MCF 10A (cell line): ENCODE measurements at places on chromosomes 12 and 14.

DNA sequence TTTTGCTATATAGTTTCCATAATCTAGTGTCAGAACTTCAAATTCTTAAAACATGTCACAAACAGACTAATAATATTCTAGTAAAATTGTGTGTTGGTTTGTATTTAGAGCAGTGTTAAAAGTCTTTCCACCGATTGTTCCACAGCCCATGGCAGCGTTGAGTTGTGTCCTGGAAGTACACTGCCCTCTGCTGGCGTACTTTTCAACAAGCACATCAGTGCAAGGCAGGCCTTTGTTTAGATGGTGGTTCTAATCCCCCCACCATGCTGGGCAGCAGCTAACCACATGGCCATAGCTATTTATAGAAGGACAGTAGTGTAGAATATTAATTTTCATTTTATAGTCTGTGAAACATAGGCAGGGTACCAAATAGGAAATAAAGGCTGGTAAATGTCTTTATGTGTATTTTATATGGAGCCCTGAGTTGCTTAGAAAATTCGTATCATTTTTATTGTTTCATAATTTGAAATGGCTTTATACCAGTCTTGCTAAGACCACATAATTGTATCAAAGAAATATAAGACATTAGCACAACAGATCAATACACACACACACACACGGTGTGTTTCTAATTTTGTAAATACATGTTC is 235.4 kb downstream of the SEC23A start:
- DNase-seq, result peak; percentile 82

DNA sequence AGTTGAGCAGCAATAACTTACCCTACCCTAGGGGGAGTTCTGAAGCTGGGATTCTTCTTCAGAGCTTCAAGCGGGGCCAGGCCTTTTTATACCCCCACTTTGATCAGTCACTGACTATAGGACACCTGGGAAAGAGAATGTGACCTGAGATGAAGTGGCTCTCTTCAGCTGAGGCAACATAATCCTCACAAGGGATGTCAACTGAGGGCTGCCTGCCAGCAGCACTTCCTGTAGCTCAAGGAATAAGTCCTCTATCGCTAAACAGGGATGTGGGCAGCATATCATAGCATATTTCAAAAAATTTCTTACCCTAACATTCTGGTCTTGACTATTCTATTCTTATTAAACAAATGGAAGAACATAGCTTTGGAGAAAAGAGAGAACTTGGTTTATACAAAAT is 17.4 kb downstream of the LGALS3 start:
- DNase-seq, result no peak

DNA sequence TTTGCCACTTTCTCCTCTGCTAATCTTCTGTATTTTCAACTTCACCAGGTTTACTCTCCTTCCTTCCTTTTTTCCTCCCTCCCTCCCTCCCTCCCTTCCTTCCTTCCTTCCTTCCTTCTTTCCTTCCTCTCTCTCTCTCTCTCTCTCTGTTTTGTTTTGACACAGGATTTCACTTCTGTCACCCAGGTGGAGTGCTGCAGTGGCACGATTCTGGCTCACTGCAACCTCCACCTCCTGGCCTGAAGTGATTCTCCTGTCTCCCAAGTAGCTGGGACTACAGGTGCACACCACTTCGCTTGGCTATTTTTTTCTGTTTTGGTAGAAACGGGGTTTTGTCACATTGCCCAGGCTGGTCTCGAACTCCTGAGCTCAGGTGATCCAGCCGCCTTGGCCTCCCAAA is 181.2 kb upstream of the BTG1 start:
- DNase-seq, result no peak

- DNase-seq, result peak; percentile 62
These were observed 61.3 kb downstream of the PHLDA1 start for GRCh38 chr12:75970310-75970709.

DNA sequence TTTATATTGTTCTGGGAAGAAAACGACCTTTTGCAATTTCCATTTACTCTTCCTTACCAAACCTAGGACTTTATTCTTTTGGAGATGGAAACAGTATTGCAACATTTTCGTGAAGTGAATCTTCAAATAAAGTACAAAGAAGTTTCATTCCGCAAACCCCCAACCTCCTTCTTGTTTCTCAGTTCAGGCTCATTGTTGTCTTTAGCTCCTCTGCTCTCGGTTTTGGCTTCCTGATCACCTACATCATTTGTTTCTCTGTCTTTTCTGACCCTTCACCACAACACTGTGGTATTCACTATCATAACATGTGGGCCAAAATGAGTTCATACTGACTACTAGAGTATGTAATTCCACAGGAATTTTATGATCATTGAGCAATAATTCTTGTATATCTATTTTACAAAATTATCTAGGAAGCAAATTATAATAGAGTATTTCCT is 266.8 kb downstream of the ADAMTS20 start:
- DNase-seq, result peak; percentile 79

DNA sequence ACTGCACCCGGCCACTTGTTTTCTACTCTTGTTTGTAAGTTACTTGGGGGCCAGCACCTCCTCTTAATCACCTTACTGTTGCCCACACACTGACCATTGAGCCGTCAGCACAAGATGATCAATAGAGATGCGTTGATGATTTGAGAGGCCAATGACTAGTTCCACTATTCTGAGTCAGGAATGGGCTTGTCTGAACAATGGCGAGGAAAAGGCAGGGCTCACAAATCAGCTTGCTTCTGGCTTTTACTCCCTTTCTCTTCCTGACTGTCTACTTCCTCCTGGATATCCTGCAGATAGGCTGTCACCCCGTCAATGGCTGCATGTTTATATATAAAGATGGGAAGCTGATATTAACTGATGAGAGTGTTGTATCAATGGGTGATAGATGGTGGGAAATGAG is 29.1 kb upstream of the HDAC7 start:
- DNase-seq, result no peak

GRCh38 chr14:33406766-33407165 is 468.1 kb downstream of the NPAS3 start:
- DNase-seq, result no peak

DNA sequence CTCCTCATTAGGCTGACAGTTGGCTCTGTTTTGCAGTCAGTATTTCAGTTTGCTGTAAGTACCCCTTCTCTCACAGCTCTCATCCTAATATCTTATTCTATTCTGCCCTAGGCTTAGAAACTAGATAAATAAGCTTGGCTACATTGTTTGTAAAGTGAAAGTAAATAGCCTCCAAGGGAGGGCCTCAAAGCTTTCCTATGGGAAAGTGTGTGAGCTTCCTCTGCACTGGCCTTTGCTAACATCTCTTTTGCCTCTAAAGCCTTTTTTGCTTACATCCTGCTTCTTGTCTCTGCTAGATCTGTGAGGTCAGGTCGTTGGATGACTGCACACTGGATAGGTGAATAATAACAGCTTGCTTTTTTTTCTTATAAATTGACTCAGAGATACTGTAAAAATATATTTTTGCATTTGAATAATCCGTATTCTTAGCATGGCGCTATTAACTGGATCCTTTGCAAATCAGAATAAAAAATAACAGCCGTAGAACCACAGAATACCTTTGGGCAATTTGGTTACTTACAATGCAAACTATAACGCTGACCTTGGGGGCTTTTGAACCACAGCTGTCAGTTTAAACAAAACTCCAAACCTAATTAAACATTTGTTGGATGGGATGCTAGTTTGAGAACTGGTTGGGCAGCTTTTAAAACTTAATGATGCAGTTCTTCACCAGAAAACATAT is 55.1 kb downstream of the TTC6 start:
- no peak for DNase-seq

- no peak for DNase-seq
These were observed 15.9 kb downstream of the ZCRB1 start for GRCh38 chr12:42309996-42310395.

DNA sequence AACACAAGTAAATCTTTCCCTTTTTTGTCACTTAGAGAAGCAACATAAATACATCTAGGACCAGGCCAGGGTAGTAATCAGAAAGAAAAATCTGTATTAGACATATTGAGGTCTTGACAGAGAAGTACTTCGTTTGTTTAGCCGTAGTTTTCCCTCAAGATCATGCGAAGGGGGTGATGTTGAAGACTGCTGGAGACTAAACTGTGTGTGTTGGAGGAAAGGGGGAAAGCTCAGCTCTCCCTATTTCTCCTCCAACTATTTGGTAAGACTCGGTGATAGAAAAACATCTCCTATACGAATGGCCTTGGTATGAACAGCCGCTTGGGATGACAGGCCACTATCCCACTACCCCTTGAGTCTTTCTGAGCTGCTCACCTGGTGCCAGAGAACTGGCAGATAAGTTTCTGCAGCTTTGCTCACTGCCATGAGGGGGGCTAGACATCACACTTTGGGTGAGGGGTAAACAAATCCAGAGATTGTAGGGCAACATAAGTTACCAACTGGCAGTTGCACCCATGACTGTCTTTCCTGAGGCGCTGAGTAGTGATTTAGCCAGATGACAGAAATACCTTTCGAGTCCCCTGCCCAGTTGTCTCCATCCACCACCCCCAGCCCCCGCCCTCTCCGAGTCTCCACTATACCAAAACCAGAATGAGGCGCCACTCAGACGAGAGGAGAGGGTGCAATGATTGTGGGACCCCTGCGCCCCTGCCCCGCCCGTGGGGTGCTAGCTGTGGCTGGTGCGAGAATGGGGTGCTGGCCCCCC is 685 bp downstream of the VAMP1 start:
- no peak for DNase-seq

GRCh38 chr14:98103705-98104104 is 1168.3 kb downstream of the BCL11B start:
- DNase-seq, result no peak

DNA sequence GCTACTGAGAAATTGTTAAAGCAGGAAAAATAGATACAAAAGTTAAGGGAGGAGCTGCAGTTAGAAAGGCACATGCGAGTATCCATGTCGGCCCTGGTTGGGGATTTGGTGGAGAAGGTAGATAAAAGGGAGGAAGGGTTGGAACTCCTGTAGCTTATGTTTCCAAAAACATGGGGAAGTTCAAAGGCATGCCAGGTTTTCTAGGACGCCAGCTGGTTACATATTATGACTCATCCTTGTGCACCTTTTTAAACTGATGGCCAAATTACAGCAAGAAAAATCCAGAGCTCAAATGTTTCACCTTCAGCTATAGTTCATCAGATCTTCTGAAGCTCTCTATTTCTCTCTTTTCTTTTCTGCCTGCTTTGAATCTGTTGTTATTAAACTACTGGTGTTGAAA is 13.2 kb upstream of the MAP4K5 start:
- DNase-seq, result peak; percentile 61

GRCh38 chr12:53781228-53781801 is 29.5 kb upstream of the CISTR start:
- DNase-seq, result no peak

GRCh38 chr14:99326041-99326710 is 54.2 kb upstream of the BCL11B start:
- no peak for DNase-seq

GRCh38 chr12:87020071-87020470 is 763.9 kb upstream of the MGAT4C start:
- DNase-seq, result peak; percentile 25

GRCh38 chr14:59827401-59827800 is 43.2 kb downstream of the RTN1 start:
- no peak for DNase-seq

DNA sequence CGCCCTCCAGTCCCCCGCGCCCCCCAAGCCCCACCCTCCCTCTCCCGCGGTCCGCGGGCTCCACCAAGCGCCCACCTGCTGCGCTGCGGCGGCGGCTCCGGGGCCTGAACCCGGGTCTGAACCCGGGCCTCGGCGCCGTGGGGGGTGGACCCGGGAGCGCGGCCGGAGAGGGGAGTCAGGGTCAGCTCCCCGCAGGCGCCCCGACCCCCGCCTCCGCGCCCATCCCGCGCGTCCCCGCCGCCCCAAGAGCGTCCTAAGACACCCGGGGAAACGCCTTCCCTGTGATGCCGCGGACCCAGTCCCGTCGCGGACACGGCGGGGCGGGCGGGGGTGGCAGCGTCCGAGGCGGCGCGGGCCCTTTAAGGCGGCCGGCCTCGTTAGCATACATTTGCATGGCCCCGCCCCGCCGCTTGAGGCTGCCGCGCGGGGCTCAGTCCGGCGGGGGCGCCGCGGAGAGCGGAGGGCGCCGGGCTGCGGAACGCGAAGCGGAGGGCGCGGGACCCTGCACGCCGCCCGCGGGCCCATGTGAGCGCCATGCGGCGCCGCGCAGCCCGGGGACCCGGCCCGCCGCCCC is at the start of gene MMP17:
MMP17 (plus strand) TSS at position 433 of the 574 bp plus-strand sequence; CDS start at position 535, 102 bp downstream.
- peak; percentile 54 for DNase-seq

GRCh38 chr14:90665321-90666000 is 150.8 kb downstream of the TTC7B start:
- DNase-seq, result no peak

DNA sequence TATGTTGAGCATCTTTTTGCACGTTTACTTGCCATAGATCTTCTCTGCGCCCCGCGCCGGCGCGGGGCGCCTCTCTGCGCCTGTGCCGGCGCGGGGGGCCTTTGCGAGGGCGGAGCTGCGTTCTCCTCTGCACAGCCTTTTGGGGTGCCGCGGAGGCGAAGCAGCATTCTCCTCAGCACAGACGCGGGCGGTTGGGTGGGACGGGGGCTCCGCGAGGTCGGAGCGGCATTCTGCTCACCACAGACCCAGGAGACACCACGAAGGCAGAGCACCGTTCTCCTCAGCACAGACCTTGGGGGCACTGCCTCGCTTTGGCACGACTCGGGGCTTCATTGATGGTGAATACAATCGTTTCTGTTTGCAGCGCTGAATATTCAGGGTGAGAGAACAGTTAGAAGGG is 28.5 kb upstream of the ANHX start:
- no peak for DNase-seq

DNA sequence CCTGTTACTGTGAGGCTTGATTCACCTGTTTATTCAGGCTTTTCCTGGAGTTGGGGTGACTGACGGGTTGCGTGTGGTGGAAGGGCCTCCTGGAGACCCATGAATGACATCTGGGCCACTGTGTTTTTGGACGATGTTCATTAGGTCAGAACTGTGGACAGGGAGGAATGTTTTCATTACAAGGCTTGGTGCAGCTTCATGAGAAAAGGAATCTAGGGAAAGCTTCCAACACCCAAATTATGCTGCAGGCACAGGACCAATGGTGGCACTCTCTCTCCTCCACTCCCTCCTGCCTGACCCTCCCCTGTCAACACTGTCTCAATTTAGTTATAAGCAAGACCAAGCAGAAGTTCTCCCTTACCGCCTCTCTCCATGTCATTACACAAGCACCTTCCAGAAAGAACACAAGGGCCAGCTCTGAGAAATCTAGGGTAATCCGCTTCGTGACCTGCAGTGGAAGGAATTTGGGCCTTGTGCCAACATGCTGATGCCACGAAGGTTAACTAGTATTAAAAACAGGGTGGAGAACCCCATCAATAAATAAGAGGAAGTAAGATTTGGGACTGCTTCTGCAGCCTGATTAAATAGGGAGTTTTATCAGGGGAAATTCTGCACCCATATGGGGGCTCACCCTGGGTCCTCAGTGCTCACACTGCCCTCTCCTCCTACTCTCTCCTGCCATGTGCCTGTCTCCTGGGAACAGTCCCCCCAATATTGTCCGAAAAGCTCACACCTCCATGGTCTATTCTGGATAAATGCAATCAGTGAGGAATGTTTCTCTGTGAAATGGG is 200.3 kb downstream of the KTN1 start:
- DNase-seq, result peak; percentile 82

- DNase-seq, result no peak
These were observed 129.9 kb downstream of the CPNE8 start for GRCh38 chr12:38775457-38775856.
